Activated CD4-positive, CD25-positive, alpha-beta regulatory T cell treated with anti-CD3 and anti-CD28 coated beads, Interleukin-2, amount 50 U/mL, for 16 hours (primary cell): ENCODE measurements at places on chromosomes 4 and X.

DNA sequence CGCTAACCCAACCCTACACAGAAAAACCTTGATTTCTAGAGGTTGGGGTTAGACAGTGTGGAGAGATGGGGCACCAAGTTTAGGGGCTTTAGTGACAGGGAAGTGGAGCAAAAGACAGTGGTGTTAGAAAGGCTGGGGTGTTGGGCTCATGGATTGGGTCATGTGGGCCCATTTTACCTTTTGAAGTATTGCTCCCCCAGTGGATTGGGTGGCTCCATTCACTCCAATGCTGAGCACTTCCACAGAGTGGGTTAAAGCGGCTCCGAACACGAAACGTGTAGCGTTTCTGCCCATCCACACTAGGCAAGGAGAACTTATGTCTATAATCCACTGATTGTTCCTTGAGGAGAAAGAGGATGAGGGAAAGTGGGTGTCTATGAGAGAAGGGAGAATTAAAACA, 2.3 kb downstream of the IL2RG start:
- no peak for DNase-seq

GRCh38 chrX:54280466-54280865, 77.4 kb downstream of the WNK3 start:
- no peak for DNase-seq

DNA sequence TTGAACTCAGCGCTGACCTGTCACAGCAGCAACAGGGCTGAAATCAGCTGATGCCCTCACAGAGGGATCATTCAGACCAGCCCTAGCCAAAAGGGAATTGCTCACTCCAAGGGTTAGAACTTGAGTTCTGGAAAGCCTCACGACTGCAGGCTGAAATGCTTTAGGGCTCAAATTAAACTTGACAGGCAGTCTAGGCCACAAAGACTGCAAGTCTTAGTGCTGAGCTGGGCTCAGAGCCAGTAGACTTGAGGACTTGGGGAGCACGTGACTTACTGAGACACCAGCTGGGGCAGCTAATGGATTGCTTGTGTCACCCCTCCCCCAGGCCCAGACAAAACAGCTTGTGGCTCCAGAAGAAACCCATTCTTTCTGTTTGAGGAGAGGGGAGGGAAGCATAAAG, 119.0 kb upstream of the SLC6A14 start:
- no peak for DNase-seq

DNA sequence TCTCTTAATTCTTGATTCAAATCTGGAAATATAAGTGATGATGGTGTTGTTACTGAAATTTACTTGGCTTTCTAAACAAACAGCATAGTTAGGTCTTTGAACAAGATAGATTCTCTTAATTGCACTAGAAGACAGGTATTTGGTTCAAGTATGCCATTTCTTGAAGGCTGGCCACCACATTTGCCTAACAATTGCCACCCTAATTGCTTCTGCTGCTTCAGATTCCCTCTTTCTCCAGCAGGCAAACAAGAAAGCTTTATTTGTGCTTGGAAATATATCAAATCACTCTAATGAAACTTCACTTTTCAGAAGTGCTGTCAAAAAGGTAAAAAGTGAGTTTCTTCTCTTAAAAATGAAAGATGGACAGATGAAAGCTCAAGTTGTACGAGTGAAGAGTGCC, 418.6 kb downstream of the INPP4B start:
- no peak for DNase-seq

DNA sequence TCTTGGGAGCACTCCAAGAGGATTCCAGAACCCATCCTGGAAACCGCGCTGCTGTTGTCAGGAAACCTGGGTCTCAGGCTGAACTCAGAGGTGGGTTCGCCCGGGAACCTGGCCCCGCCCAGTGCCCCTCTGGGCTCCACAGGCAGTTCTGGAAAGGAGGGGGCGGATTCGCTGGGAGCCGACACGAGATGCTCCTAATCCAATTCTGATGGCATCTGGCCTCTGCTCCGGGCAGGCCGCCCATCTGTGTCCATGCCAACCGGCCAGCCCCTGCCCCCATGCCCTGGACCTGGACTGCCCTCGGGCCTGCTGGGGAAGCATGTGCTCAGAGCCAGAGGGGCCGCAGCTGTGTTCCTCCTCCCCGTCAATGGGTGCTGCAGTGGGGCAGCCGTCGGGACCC, 21.0 kb downstream of the ATP2B3 start:
- DNase-seq = no peak

- DNase-seq = no peak
Measured at GRCh38 chrX:50407976-50408375, 62.6 kb downstream of the DGKK start.

- no peak for DNase-seq
Measured at GRCh38 chr4:82721819-82722423, 76.7 kb downstream of the SCD5 start.

DNA sequence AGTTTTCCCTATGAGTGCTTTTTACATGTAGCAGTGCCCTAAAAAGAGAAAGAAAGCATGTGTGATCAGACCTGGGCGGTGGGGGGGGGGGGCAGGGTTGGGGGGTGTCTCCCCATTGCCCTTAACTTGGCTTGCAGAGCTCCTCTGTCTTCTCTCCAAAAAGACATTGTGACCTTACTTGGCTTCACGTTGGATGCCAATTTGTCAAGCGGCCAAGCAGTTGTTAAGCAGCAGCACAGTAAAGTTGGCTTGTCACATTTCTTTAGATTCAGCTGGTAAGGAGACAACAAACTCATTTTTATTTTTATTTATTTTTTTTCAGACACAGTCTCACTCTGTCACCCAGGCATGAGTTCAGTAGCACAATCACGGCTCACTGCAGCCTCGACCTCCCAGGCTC, 57.3 kb upstream of the ZNF157 start:
- DNase-seq = no peak
